NCI-H460 (cell line): ENCODE measurements at places on chromosomes 12 and 14.

DNA sequence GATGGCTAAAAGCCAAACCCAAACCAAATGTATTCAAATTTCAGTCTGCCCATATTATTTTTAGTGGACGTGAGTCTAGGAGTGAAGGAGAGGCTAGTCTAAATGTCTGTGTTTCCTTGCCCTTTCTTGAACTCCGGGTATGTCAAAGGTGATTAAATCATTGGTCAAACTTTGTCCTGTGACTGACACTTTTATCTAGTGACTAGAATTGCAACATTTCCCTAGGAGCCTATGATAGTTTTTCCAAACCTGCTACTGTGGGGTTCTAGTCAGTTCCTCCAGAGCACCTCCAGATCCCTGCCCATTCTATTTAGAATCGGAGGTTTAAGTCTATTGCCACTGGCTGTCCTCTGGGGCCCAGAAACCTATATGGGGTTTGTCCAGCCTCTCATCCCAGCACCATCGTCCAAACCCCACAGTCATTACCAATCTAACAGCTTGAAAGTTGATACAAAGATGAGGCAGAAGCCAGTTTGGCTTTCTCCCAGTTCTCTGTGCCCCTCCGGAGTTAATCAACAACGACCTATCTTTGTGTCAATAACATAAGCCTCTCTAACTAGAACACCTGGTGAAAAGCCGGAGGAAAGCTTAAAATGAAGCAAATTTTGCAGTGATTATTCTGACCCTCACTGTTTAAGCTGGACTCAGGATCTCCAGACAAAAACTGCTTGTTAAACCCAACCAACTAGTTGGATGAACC lies 306.7 kb downstream of the ZFP36L1 start:
- DNase-seq, result no peak

GRCh38 chr12:15714256-15714655 lies 74.9 kb downstream of the EPS8 start:
- DNase-seq, result no peak

- DNase-seq, result no peak
Measured at GRCh38 chr12:3730111-3730510, 22.8 kb downstream of the CRACR2A start.

DNA sequence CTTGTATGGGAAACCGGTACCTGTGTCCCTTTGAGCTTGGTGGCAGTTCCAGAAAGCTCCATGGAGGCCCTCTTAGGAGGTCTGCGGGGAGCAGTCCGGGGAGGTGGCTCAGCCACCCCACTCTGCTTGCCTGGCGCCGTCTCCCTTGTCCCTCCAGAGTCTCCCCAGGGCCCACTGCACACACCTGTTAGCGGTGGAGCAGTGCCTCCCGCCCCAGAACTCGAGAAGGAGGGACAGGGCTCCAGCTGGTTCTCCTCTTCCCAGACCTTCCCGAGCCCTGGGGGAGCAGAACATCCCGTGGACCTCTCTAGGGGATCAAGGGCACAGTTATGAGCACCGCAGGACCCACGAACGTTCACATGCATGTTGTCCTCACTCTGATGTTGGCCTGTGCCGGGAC lies 10.8 kb downstream of the ASPG start:
- DNase-seq, result no peak

DNA sequence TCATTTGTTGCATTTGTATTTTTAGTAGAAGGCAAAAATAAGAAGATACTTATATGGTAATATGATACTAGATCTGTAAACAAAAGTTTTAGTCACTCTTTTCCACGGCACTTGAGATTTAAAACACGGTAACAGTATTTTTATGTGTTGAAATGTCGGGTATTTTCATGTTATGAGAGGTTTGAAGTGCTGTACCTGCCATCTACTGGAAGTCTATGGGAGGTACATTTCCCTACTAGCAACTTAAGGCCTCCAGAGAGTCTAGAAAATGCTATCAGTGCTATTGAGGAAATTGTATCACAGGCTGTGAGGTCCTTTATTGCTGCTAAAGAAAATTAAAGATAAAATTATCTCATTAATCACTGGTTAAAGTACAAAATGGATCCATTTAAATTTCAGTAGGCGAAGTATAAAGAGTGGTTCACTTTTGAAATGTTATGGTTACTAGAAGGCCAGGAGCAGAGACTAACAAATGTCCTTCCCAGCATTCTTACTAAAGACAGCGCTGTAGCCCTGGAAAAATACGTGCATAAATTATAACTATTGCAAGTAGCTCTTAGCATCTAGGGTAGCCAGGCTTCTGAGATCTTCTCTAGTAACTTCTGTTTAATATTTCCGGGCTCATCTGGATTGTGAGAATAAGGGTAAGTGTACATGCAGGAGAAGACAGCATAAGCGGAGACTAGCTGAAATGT lies 77.6 kb upstream of the PRKD1 start:
- DNase-seq, result peak; percentile 54

DNA sequence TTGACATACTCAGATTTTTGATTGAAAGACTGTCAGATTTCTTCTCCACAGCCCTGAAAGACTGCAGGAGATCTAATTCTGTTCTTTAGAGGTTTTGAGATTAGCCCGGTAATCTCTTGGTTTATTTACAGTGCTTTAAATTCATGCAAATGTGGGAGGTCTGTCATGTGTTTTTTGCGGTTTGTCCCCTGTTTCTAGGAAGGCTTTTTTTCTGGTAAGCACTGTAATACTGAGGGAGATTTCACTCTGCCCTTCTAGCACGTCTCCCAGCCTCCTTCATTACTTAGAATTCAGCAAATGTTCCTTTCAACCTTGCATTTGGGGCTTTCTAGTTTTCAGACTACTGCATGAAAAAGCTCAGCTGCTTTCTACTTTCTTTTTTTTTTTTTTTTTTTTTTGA lies 31.1 kb downstream of the GPHN start:
- DNase-seq, result no peak

DNA sequence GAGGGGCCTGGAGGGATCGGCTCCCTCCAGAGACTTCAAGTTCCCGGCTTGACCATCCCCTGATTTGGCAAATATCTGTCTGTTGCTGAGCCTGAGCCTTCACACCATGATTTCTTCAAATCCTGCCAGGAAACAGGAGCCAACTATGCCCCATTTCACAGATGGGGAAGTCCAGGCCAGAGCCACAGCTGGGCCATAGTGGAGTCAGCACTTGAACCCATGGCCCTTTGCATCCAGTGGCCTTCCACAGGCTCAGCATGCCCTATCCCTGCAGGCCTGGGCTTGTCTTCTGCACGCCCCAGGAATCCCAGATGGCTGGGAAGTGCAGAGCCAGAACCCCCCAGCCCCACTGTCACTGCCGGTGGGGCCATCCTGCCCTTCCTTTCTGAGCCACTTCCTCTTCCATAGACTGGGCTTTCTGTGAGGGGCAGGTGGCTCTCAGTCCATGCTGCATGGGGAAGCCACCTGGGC lies 44.9 kb downstream of the CYP46A1 start:
- no peak for DNase-seq

- DNase-seq, result no peak
Measured at GRCh38 chr12:124487066-124487833, 80.2 kb downstream of the NCOR2 start.

- DNase-seq, result no peak
Measured at GRCh38 chr12:117684471-117684870, 284.3 kb downstream of the KSR2 start.

GRCh38 chr12:6029401-6029800 lies 84.3 kb upstream of the ANO2 start:
- DNase-seq, result no peak

DNA sequence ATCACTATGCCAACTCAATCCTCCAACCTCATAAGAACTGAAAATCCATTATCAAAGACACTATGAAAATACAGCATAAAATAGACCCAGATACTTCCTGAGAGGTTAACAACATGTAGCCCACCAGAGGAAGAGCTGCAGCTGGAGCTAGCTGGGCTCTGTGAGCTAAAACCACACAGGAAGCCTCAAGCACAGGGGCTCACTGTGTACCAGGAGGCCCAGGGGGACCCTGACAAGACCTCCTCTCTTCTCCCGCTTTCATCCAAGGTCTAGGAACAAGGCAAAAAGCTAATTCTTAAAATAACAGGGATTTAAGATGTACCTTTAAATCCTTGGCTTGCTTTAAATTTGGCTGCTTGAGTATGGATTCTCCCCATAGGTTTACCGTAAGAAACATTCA lies 53.6 kb downstream of the EIF2S3B start:
- no peak for DNase-seq

DNA sequence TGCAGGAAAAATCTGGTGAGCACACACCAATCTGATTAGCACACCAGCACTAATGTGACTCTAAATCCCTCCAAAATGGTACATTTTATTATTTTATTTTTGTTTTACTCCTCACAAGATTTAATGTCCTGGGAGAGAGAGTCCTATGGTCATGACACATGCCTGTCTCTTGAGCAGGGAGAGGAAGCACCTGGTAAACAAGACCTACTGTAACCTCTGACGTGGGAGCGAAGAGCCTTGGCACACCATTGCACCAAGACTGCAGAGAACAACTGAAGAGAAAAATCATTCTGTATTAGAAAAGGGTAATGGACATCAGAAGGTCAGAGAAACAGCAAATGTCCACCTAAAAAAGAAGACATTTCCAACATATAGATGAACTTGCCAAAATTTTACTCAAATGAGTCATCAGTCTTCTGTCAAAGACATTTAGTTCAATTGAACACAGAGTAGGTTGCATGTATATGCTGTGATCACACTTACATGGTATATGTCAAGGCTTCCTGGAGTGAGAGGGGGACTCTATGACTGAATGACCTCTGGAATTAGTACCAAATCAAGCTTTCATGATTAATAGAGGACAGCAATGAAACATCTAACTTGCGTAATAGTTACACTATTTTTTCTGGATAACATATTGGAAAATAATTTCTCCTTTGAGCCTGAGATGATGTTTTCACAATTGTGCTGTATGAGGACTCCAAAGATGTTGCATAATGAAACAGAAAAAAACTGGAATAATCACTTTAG lies 186.9 kb upstream of the FLRT2 start:
- DNase-seq, result no peak

- no peak for DNase-seq
Measured at GRCh38 chr14:105152794-105153241, 15.8 kb downstream of the JAG2 start.
